HS-27A (cell line): ENCODE measurements at places on chromosomes 16 and 17.
A peak's percentile ranks its signal among the peaks of the same experiment; 100 is the strongest.

GRCh38 chr16:3401719-3402397 is 843 bp downstream of the ZNF174 start:
- no peak for DNase-seq

GRCh38 chr17:81923302-81924260 is 4.0 kb downstream of the MAFG start:
- DNase-seq: no peak

DNA sequence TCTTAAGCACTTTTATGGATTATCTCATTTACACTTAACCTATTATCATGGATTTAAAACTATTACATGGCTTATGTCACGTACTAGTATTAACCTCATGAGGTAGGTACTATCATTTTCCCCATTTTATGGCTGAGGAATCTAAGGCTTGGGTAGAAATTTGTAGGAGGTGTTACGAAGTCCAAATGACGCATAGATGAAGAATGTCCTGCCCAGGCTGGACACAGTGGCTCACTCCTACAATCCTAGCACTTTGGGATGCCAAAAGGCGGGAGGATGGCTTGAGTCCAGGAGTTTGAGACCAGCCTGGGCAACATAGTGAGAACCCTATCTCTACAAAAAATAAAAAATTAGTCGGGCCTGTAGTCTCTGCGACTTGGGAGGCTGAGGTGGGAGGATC is 4.8 kb upstream of the C1QL1 start:
- peak; percentile 78 for DNase-seq

- no peak for DNase-seq
Observed at GRCh38 chr17:73215447-73215846, 22.6 kb downstream of the COG1 start.

GRCh38 chr17:29929006-29929532 is 959 bp downstream of the SSH2 start:
- DNase-seq: no peak

- peak; percentile 76 for DNase-seq
Observed at GRCh38 chr17:49191917-49192741, 18.2 kb downstream of the GNGT2 start.

- no peak for DNase-seq
Observed at GRCh38 chr16:53948734-53949430, 244.9 kb downstream of the FTO start.

- no peak for DNase-seq
Observed at GRCh38 chr17:40361063-40361924, 3.2 kb downstream of the GJD3 start.

- DNase-seq: no peak
Observed at GRCh38 chr16:54657058-54657708, 273.5 kb upstream of the IRX5 start.
